ENCODE measurements at places on chromosomes 2 and 18.

DNA sequence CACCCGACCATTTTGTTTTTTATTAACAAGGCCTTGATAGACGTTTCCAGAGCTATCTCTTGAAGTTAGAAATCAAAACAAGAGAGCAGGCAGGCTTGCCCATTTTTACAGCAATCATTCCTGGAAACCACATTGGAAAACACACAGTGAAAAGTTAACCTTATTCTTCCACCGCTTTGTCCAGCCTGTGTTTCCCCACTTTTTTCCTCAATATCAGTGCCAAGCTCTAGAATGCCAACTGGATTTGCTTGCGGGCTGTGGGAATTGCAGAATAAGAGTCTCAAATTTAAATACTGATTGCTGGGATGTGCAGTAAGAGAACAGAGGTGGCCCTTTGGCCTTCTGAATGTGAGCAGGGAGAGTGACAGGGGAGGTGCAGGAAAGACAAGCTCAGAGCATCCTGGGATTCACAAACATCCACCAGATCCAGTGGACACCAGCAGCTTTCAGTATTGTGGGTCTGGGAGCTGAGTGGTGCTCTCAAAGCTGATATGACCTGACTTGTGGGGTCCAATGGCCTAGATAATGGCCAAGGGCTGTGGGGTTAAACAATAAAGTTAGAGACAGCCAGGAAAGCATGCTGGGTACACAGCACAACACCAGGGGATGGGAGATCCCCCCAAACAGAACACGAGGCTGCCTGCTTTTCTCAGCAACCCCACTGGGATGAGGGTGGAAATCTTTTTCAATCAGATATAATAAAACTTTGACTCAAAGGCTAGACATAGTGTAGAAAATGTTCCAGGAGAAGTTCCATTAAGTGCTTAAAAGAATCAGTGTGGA lies 15.5 kb downstream of the CYP1B1 start:
- no peak for DNase-seq

DNA sequence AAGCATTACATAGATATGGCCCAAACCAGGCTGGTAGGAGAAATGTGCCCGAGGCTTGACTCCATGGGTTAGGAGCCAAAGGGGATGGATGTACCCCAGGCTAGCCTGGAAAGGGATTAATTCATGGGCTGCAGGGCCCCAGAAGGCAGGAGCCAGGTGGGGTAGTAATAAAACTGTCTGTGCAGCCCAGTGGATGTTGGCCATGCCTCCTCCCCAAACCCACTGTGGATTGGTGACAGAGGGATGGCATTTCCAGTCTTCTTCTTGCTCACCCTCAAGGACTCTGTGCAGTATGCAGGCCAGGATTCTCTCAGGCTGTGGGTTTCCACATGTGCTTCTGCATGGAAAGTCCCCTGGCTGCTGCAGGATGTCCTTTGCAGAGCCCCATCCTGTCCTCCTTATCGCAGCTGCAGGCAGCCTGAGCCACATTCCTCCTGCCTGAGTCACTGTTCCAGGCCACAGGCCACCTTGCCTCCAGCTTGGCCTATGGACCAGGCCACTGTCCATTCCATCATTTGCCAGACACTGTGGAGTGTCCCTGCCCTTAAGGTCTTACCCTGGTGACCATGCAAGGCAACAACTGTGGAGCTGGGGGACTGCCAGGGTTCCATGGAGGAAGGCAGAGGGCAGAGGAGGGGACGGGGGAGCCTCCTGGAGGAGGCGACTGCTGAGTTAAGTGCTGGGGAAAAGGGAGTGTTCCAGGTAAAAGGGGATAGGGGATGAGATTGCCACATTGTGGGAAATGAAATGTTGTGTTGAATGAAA lies 38.9 kb downstream of the INO80C start:
- no peak for DNase-seq

DNA sequence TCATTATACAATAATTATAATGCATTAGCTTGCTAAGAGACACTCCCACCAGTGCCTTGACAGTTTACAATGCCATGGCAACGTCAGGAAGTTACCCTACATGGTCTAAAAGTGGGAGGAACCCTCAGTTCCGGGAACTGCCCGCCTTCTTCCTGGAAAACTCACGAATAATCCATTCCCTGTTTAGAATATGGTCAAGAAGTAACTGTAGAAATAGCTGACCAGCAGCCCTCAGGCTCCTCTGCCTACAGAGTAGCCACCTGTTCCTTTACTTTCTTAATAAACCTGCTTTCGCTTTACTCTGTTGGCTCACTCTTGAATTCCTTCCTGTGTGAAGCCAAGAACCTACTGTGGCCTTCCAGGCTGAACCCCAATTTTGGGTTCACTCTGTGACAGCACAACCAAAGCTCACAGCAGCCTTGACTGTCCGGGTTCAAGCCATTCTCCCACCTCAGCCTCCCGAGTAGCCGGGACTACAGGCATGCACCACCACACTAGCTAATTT lies 20.0 kb upstream of the PTPN2 start:
- no peak for DNase-seq

- DNase-seq = no peak
Measured at GRCh38 chr2:126889496-126890135, 9.1 kb upstream of the TEX51 start.

Measured in foreskin keratinocyte (primary cell).